Heart left ventricle (tissue), 16 donors: ENCODE measurements at places on chromosomes 16 and 17. TPM values are rescaled to one million over a fixed set of nuclear protein-coding genes. Genes with fewer than 3 reads are reported as not detected.

Gene SLC16A13
- 0.83 TPM for total RNA-seq

Gene AGRP
- not detected for total RNA-seq

Gene ITGAX
- 1.1 TPM for total RNA-seq

Gene PYY
- not detected for total RNA-seq

Gene NECAB2
- total RNA-seq = 0.88 TPM

Gene CD7
- 0.21 TPM for total RNA-seq

Gene RNF43
- 5.3 TPM for total RNA-seq

Gene TP53TG3B
- total RNA-seq = 0.15 TPM

Gene KCNH4
- 0.08 TPM for total RNA-seq

Gene KRT16
- not detected for total RNA-seq

DNA sequence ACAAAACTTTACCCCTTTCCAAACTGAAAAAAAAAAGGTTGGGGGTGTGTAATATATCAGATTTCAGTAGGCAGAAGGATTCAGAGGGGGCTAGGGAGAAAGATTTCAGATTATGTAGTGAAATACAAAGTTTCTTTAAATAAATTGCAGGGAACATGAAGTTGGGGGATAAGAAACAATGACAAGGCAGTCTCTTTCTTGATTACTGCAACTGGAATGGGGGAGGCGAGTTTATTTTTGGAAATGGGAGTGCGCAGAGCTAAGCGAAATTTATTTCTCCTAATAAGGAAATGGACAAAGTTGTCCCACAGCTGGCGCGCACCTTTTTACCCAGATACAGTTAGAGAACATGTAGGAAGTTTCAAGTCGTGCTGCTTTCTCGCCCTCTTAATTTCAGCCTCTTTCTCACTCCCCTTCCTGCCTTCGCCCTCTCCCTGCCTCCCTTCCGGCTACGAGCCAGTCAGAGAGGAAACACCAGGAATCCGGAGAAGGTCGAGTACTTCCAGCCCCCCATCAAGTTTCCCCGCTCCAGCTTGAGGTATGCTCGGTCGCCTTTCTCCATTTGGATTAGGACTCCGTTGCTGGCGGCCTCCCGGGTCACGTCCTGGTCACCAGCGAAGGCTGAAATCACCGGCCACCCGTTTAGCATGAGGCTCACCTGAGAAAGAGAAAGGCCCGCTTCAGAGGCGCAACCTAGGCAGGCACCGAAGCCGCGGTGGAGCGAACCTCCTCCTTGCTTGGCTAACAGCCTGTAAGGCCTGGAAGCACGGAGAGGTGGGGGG is 2.5 kb downstream of the CBLN1 start:
- DNase-seq = no peak

DNA sequence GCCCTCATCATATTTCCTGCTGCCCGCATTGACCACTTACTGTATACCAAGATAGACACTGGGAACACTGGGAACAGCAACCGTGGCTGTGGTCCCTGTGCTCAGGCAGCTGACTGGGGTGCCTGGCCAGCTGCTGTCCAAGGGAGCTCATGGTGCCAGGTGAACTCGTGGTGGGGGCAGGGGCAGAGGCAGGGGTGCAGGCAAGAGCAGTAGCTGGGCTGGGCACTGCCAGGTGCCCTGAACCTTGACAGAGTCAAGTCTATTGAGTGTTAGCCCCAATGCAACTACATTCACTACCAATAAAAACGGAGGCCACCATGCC is 202.5 kb downstream of the C16orf78 start:
- no peak for DNase-seq

- DNase-seq = no peak
These were observed 105.8 kb downstream of the SOCS1 start for GRCh38 chr16:11150190-11150589.

GRCh38 chr17:67632141-67632540 is 85.6 kb upstream of the NOL11 start:
- no peak for DNase-seq

DNA sequence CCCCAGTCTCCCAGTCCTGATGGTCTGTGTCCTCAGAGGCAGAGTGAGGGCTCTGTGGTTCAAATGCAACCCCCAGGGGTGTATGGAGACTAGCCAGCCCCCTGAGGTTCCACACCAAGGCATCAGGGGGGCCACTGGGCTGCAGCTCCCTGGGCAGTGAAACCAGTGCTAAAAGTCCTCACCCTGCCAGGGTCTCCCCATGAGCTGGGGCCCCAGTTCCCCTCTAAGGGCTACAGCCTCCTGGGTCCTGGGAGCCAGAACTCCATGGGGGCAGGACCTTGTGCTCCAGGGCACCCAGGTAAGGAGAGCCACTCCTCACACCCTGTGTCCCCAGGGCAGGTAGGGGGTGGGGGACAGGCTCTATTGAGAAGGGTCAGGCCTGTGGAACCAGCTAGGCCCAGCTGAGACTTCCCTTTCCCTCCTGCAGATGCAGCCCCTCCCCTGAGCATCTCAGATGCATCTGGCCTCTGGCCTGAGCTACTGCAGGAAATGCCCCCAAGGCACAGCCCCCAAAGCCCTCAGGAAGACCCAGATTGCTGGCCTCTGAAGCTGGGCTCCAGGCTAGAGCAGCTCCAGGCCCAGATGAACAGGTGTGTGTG is 6.4 kb upstream of the DCAF7 start:
- DNase-seq = no peak

- no peak for DNase-seq
These were observed 111.2 kb downstream of the ARHGAP44 start for GRCh38 chr17:12900474-12900873.

DNA sequence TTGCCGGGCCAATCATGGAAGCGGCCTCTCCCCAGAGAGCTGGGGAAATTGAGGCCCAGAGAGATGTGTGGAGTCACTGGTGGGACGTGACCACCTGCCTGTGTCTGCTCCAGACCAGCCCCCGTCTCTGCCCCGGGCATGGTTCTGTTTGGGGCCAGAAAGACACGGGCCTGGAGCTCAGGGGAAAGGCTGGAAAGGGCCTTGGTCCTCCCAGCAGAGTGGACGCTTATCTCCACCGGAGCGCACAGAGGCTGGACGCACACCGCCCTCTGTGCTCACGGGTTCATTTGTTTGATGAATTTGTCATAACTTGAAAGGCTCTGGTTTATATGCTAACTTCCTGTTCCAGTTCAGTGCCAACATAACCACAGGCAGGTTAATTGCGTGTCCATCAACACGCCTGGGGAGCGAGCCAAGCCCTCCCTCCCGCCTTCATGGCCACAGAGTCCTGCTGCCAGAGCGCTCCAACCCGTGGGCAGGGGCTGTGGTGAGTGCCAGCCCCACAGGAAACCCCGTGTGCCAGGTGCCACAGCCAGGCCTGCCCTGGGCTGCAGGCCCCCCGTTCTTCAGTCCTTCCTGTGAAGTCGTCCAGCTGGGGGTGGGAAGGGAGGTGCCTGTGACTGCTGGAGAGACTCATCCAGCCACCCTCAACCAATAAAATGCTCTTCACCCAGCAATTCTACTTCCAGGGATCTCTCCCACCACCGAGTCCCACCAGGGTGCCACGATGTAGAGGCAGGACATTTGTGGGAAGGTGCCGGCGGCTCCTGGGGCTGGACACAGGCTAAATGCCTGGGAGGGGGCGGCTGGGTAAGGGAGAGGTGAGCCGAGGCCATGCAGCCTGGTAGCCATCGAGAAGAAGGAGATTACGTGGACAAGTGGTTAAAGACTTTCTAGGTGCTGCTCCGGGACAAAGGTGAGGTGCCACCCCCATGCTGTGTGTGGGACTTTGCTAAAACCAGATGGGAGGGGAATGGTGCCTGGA is 29.4 kb upstream of the BAHCC1 start:
- DNase-seq = no peak

DNA sequence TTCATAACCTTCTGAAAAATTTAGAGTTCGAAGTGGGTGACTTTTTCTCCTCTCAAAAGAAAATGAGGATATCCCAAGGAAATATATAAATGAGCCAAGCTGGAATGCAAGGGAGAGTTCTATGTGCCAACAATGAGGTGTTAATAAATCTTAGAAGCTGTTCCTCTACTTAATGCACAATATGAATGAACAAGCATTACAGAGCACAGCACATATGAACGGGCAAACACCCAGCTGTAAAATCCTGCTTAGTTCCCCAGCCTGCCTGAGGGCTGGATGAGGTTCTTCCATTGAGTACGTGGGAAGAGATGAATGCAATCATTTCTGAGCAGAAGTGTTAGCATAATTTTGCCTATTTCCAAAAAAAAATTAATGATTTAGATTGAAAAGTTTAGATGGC is 58.1 kb downstream of the WDR59 start:
- DNase-seq = no peak

- no peak for DNase-seq
These were observed 5.7 kb upstream of the PHAF1 start for GRCh38 chr16:67104061-67104460.

DNA sequence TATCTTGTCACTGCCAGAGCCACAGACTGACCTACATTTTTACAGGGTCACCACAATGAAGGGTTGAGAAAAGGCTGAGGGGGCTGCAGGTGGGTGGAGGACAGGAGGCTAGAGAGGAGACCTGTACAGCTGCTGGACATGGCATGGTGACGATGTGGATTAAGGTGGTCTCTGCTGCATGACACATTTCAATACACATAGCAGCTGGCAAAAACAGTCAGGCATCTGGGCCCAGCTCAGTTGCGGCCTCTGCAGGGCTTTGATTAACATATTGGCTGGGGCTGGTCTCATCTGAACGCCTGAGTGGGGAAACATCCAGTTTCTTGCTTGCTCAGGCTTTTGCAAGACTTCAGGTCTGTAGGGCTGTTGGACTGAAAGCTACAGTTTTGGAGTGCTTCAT is 265.4 kb upstream of the FOXF1 start:
- no peak for DNase-seq

DNA sequence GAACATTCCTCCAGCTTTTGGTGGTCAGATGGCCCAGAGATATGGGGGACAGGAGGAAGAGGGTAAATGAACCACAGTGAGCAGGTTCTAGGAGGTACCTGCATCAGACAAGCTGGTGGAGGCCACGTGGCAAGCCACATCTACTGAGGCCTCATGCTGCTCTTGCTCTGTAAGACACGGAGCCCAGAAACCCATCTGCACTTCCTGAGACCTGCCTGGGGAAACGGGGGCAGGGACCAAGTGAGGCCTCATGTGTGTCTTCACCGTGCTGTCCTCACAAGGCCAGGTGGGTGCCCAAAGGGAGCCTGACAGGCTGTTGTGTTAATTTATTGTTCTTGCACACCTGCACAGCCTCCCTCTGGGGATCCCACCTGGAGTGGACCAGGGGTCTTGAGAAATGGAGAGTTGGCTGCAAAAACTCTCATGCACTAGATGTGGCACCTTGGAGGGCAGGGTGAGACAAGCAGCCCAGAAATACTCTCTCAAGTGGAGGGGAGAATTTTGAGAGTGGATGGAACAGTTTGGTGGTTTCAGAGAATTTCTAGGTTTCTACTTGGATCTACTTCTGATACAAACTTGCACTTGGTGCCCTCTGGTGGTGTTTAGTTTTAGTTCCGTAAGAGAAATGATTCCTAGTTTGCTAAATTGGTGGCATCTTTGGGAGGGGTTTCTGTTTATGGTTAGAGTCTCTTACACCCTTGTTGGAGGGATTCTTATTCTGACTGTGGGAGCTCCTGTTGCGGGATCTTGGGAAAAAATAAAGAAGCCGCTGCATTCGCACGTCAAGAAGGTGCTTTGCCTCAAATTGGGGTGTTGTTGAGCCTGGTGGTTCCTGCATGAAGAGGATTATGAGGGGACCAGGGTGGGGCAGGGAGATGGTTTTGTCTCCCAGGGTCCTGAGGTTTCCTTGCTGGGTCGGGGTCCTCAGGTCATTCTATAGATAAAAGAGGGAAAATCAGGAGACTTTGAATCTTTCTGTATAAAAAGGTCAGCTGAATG is 47.5 kb downstream of the SLC6A2 start:
- DNase-seq = no peak

- no peak for DNase-seq
These were observed 47.6 kb downstream of the MED13 start for GRCh38 chr17:62017496-62017895.

DNA sequence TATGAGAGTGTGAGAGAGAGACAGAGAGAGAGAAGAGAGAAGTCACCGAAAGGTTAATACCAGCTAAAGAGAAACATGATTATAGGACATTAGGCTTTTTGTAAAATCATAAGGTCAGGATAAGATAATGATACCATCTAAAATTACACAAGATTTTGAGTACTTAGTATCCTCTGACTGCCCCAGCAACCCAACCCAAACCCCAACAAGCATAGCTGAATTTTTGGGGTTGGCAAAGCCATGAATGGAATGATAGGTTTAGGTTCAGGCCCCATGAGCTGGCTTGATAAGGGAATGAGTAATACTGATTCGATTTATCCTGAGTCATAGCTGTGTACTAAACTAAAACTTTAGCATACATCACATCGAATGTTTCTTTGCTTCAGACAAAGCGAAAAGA is 259.5 kb downstream of the IRX3 start:
- no peak for DNase-seq

DNA sequence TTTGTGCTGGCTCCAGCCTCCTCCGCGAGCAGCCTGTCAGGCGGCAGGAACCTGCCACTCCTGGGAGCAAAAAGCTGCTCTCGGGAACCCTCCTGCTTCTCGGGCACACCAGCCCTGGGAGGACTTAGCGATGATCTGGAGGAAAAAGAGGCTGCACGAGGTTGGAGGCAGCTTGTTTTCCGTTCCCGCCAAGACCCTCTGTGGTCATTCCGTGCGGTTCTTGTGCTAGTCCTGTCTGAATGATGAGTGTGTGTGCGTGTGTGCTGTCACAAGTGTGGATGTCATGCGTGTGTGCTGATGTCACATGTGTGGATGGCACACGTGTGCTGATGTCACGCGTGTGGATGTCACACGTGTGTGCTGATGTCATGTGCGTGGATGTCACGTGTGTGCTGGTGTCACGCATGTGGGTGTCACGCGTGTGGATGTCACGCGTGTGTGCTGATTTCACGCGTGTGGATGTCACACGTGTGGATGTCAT is 150.0 kb downstream of the NPIPB11 start:
- no peak for DNase-seq

GRCh38 chr16:30947541-30947858 is 1.4 kb upstream of the ORAI3 start:
- DNase-seq = no peak

GRCh38 chr17:50279639-50280038 is 5.4 kb downstream of the TMEM92 start:
- no peak for DNase-seq

DNA sequence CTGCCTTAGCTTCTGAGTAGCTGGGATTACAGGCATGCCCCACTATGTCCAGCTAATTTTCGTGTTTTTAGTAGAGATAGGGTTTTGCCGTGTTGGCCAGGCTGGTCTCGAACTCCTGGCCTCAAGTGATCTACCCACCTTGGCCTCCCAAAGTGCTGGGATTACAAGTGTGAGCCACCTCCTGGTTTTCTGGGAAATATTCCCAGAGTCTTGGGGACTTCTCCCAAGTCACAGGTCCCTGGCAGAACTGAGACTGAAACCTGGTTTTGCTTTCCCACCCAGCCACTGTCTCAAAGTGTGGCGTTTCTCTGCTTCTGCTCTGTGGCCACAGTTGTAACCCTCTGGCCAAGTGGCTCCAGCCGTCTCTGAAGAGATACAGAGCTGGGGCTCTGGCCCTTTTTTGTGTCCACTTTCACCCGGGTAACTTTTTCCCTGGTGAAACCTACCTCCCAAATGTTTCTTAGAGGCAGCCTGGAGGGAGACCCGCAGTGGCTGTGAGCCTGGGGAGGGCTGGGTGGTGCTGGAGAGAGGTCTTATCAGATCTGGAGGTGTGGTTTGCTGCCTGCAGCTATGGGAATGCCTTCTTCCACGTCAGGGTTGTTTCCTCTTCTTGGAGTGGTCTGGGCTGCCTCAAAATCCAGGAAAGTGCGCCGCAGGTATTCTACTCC is 5.1 kb downstream of the KSR1 start:
- no peak for DNase-seq

GRCh38 chr16:14003074-14003570 is 68.0 kb upstream of the MRTFB start:
- peak; percentile 78 for DNase-seq
